Upper lobe of right lung (tissue), 1 donor: ENCODE measurements at places on chromosomes 1 and 21. TPM values are rescaled to one million over a fixed set of nuclear protein-coding genes. Genes with fewer than 3 reads are reported as not detected.

DNA sequence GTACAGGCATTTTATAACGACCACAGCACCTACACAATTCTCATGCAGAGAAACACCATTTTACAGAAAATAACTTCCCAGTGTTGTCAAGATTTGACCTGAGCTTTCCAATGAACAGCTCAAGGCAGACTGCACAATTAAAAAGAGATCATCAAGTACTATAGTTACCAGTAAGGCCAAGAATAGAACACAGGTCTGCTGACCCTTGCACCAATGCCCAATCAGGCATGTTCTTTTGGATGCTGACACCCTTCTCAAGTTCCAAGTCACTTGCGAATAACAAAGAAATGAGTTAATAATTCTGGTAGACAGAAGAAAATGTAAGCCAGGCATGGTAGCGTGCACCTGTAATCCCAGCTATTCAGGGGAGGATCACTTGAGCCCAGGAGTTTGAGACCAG is 101.9 kb downstream of the SLC45A1 start:
- no peak for DNase-seq

GRCh38 chr21:36260802-36261201 is 59.2 kb upstream of the MORC3 start:
- no peak for DNase-seq

DNA sequence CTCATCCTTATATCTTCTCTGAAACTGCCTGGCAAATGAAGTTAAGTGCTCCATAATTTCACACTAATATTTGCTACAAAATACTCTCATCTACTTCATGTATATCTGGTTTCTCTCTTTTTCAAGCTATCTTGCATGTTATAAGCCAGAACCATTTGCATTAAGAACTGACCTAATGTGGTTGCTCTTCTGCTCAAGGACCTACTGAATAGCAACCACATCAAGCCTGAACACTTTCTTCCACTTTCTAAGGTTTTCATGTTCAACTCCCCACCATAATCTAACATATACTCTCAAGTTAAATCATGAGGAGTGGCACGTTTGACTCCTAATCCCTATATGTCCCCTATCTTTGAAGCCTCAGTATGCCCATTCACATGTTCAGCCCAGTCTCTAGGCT is 27.2 kb downstream of the RGS1 start:
- no peak for DNase-seq

ZNF593 gene
- total RNA-seq: 22.6 TPM

CLEC20A gene
- not detected for total RNA-seq

DNA sequence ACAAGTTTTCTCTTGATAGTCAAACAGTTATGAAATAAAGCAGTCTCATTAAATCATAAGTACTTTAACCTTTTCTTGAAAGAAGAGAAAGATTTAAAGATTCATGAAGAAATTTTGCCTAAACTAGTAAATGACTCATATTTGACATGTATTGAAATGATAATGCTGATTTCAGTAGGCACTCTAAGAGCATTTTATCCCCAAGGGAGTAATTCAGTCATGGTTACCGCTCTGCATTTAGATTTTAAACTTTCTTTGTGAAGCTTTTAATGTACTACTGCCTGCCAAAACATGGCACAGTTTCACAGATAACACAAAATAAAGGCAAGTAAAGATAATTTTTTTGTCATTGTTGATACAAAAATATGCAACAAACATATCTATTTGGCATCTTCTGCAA is 6.8 kb downstream of the USH2A start:
- DNase-seq: no peak

FAM78B gene
- 1.2 TPM for total RNA-seq

DNA sequence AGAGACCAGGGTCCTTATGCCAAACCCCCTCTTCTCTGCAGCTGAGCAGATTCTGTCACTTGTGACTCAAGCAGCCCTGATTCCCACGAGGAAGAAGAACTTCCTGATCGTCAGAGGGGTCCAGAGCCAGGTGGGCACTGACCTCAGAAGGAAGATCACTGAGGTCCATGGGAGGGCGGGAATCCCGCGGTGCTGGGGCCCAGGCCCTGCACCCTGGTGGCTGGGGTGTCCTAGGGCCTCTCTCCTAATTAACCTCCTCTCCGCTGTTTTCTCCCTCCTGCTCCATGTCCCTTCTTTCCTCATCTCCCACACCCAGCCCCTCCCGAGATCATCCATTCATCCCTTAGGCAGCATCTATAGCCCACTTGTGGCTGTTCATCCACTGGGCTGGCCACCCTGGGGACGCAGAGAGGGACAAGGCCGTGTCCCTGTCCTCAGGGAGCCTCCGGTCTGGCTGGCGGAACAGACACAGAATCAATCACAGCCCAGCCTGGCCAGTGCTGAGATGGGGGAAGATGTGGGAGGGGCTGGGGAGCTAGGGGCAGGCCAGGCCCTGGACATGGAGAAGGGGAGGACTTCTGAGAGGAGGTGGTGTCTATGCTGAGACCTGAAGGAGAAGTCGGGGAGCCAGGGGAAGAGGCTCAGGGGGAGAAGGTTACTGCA is 638.3 kb downstream of the MATN1 start:
- no peak for DNase-seq

- no peak for DNase-seq
Observed at GRCh38 chr1:170887726-170888125, 47.6 kb upstream of the MROH9 start.

GRCh38 chr1:86650065-86650464 is 54.3 kb upstream of the SH3GLB1 start:
- DNase-seq: no peak

DNA sequence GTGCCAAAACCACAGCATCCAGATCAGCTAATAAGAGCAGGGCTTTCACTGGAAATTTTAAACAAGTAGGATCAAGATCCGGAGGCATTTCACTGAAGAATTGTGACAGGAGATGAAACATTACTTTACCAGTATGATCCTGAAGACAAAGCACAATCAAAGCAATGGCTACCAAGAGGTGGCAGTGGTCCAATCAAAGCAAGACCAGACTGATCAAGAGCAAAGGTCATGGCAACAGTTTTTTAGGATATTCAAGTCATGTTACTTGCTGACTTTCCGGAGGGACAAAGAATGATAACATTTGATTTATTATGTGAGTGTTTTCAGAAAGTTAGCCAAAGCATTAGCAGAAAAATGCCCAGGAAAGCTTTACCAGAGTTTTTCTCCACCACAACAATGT is 8.2 kb downstream of the ZSWIM5 start:
- no peak for DNase-seq
